SJSA1 (cell line): ENCODE measurements at places on chromosomes 2 and 18.

GRCh38 chr2:173991856-173992588, 26.8 kb upstream of the SP3 start:
- DNase-seq, result no peak

DNA sequence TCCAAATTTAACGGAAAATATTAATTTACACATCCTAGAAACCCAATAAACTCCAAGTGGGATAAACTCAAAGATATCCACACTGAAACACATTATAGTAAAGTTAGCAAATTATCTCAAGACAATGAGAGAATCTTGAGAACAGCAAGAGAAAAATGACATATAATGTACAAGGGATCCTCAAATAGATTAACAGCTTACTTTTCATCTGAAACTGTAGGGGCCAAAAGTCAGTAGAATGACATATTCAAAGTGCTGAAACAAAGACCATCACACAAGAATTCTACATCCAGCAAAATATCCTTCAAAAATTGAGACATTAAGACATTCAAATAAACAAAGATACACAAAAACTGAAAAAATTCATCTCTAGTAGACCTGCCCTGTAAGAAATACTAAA, 18.7 kb upstream of the METTL21A start:
- no peak for DNase-seq

- no peak for DNase-seq
Observed at GRCh38 chr18:3062798-3063680, 50.1 kb upstream of the LPIN2 start.

- DNase-seq, result no peak
Observed at GRCh38 chr2:189681903-189682302, 7.4 kb downstream of the ANKAR start.

DNA sequence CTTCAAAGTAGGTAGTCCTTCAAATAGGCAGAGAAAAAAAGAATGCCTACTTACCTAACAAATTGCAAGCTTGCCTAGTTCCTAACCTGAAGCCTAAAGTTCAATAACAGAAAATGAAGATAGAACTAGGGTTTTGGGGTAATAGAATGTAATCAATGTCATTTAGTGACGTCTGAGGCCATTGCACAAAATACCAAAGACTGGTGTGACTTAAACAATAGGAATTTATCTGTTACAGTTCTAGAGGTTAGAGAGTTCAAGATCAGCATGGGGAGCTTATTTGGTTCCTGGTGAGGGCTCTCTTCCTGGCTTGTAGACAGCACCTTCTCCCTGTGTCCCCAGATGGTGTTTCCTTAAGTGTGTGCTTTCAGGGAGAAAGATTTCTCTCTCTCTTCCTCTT, 4.7 kb upstream of the NPC1 start:
- DNase-seq, result no peak

- no peak for DNase-seq
Observed at GRCh38 chr2:165778653-165779451, 15.2 kb downstream of the GALNT3 start.

DNA sequence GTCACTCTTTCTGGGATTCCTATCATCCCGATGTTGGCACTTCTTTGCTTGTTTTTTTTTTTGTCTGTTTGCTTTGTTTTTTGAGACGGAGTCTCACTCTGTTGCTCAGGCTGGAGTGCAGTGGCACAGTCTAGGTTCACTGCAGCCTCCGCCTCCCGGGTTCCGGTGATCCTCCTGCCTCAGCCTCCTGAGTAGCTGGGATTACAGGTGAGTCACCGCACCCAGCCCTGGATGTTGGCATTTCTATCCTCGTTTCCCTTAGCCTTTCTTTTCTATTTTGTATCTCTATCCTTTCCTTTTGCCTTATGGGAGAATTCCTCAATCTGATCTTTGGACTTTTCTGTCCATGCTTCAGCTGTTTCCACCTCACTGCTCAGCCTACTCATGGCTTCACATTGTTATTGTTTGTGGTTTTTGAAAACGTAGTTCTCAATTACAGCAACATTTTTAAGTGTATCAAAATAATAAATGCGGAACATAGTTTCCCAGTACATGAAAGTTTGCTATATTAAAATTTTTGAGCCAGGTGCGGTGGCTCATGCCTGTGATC, 62.1 kb upstream of the ZNF516 start:
- no peak for DNase-seq

DNA sequence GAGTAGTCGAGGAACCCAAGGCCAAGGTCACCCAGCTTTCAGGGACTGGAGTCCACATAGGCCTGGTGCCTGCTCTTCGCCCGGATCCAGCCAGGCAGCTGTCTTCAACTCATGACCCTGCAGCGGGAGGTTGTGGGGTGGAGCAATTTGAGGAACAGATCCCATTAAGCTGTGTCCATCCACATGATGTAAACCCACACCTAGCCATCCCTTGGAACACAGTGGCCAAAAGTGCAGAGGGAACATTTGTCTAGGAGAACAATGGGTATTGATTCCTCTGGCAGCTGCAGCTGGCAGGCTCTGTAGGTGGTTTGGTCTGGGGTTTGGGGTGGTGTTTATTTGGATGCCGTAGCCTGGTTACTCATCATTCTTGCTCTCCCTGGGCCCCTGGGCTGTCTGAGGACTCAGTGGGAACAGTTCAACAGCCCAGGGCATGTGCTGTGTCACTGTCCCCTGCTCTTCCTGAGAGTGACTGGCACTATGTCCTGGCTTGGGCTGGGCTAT, 99.4 kb downstream of the TFCP2L1 start:
- peak; percentile 71 for DNase-seq

GRCh38 chr2:237708961-237709360, 81.6 kb downstream of the LRRFIP1 start:
- no peak for DNase-seq

- DNase-seq, result no peak
Observed at GRCh38 chr2:18903750-18904149, 314.4 kb upstream of the NT5C1B start.

- no peak for DNase-seq
Observed at GRCh38 chr2:102436323-102436722, 13.4 kb downstream of the IL18RAP start.

GRCh38 chr2:7043690-7044089, 126.5 kb downstream of the RNF144A start:
- DNase-seq, result no peak

- DNase-seq, result no peak
Observed at GRCh38 chr18:6553234-6553900, 138.7 kb upstream of the L3MBTL4 start.

DNA sequence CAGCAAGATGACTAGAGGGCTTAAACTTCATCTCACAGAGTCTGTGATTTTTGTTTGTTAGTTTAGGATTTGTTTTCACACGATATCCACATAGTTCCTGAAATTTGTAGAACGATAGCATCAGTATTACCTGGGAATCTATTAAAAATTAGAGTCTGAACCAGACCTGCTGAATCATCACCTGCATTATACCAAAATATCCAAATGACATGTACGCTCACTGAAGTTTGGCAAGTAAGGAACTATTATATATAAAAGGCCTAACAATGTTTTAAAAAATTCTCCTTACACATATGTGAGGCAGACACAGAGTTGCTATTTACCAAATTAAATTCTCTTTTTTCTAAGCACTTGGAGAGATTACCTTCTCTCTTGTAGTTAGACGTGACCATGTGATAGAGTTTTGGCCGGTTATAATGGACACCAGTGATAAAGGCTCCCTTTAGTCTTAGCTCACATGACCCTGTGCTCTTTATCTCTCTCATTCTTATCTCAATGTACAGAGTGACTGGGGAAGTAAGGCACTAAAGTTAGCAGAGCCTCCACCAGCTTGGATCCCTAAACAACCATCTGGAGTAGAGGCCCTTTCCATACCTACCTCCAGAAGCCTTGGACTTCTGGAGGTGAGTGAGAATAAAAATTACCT, 363.1 kb downstream of the DSC3 start:
- DNase-seq, result no peak

DNA sequence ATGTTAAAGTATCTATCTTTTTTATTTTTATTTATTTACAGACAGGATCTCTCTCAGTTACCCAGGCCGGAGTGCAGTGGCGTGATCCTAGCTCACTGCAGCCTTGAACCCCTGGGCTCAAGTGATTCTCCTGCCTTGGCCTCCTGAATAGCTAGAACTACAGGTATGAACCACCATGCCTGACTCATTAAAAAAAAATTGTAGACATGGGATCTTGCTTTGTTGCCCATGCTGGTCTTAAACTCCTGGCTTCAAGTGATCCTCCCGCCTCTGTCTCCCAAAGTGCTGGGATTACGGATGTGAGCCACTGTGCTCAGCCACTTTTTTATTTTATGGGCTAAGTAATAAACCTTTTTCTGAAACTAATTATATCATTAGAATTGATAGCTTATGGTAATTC, 7.1 kb downstream of the MFSD6 start:
- no peak for DNase-seq

DNA sequence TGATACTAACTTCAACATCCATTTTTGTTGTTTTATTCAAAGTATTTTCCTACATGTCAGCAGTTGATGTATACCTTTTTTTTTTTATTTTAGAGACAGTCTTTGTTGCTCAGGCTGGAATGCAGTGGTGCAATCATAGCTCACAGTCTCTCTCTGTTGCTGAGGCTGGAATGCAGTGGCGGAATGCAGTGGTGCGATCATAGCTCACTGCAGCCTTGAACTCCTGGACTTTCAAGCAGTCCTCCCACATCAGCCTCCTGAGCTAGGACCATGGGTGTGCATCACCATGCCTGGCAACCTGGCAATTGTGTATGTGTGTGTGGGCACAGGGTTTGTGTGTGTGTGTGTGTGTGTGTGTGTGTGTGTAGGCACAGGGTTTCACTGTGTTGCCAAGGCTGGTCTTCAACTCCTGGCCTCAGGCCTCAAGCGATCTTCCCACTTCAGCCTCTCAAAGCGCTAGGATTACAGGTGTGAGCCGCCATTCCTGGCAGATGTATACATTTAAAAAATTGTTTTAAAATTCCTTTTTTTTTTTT, 24.8 kb downstream of the SANBR start:
- no peak for DNase-seq

- DNase-seq, result no peak
Observed at GRCh38 chr2:109326306-109326705, 197.3 kb downstream of the SH3RF3 start.

DNA sequence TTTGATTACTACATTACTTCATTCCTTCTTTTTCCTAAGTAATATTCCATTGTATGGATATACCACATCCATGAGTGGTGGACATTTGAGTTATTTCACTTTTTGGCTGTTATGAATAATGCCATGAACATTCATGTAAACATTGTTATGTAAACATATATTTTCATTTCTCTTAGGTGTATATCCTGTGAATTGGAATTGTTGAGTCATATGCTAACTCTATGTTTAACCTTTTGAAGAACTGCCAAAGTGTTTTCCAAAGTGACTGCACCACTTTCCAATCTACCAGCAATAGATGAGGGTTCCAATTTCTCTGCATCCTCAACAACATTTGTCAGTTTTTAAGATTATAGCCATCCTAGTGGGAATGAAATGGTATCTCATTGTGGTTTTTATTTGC, 42.7 kb upstream of the CXXC1 start:
- DNase-seq, result no peak

DNA sequence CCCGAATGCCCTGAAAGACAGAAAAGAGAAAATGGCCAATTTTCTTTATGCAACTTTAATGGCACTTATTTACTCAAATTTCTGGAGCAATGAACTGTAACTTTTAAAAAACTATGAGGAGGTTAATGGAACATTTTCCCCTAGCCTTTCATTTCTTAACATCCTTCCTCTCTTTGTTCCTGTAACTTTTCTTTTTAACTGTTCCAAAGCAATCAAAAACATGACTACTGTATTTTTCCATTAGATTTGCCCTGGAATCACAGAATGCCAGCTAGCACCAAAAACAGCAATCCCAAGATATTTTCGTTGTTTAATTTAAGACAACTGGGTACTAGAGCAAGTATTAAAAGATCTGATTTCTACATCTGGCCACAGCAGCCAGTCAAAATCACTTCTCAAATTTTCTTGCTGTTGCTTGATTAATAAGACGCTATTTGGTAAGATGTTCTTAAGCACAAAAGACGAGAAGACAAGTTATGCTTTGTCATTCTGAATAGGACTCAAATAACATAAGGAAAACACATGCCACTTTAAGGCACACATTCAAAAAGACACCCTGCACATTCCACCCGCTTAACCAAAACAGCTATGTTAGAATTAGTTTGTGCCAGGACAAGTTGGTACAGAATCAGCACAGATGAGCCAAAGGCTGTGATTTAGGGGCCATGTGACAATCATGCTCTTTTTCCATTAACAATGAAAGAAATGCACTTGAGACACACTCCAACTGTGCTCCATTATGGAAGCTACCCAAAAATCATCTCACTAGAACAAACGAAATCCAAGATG, 3.6 kb downstream of the STARD7 start:
- no peak for DNase-seq

GRCh38 chr2:227884511-227884947, 13.1 kb downstream of the DAW1 start:
- peak; percentile 75 for DNase-seq

DNA sequence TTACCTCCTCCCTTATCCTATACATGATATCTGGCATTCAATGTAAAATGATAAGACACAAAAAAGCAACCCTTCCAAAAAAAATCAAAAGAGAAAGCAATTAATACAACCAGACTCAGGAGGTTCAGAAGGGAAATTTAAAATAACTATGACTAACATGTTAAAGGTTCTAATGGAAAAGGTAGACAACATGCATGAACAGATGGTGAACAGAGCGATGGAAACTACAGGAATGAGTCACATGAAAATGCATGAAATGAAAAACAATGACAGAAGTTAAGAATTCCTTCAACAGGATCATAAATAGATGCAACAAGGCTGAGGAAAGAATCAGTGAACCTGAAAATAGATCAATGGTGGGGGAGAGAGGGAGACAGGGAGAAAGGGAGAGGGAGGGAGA, 26.1 kb upstream of the ERCC3 start:
- DNase-seq, result no peak

DNA sequence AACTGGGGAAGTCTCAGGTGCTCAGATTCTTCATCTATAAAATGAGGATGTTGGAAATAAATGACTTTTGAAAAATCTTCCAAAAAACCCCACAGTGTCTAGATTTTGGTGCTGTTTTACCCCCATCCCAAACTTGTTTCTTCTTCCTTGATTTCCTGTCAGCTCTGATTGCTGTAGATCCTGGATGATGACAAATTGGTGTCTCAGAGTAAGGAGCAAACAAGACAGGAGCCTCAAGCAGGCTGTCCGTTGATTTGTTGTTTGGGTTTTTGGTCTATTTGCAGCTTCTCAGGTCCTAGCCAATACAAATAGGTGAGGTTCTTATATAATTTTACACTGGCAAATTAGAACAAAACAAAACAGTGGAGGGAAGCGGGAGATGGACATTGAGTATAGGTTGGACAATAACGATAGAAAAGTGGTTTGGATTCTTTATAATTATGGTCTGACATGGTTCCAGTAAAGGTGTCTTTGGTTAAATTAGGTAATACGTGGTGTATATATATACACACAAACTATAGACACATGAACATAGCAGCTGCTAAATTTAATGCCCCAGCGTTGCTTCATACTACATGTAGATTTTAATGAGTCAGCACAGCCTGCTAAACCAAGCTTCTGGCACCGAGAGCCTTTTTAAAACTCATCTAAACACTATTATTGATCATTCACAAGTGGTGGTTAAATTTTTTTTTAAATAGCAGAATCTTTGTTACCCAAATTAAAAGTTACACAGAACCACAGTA, 142.5 kb downstream of the FMNL2 start:
- no peak for DNase-seq
